HT-29 (cell line): ENCODE measurements at places on chromosomes 12 and 14. TPM values are rescaled to one million over a fixed set of nuclear protein-coding genes. Genes with fewer than 3 reads are reported as not detected.

Gene EXOC3L4
- total RNA-seq, result 3.9 and 6.2 TPM in 2 replicates

Gene HOXC5
- 0.41 and 0.81 TPM in 2 replicates for total RNA-seq

Gene SRP54
- 23.3 and 26.1 TPM in 2 replicates for total RNA-seq

Gene DDX54
- 100 and 105 TPM in 2 replicates for total RNA-seq

Gene SLC4A8
- not detected in 2 replicates for total RNA-seq

Gene BCL11B
- total RNA-seq, result 2.4 and 3.2 TPM in 2 replicates

Gene GLT1D1
- not detected in 2 replicates for total RNA-seq

Gene ABCD2
- not detected in 2 replicates for total RNA-seq

DNA sequence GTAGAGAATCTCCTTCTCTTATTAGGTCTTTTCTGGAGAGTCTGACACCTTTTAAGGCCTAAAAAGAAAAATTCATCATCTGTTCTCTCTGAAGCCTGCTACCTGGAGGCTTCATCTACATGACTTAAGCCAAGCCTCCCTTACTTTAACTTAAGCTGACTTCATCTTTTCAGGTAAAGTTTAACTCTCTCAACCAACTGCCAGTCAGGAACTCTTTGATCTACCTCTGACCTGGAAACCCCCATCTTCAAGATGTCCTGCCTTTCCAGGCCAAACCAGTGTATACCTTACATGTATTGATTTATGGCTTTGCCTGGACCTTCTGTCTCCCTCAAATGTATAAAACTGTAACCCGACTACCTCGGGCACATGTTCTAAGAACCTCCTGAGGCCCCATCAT is 17.5 kb downstream of the GSTZ1 start:
- no peak for DNase-seq

- DNase-seq, result no peak
Observed at GRCh38 chr12:3218228-3219171, 141.3 kb downstream of the TSPAN9 start.

GRCh38 chr12:53290661-53291060 is 4.7 kb upstream of the PFDN5 start:
- DNase-seq, result no peak

DNA sequence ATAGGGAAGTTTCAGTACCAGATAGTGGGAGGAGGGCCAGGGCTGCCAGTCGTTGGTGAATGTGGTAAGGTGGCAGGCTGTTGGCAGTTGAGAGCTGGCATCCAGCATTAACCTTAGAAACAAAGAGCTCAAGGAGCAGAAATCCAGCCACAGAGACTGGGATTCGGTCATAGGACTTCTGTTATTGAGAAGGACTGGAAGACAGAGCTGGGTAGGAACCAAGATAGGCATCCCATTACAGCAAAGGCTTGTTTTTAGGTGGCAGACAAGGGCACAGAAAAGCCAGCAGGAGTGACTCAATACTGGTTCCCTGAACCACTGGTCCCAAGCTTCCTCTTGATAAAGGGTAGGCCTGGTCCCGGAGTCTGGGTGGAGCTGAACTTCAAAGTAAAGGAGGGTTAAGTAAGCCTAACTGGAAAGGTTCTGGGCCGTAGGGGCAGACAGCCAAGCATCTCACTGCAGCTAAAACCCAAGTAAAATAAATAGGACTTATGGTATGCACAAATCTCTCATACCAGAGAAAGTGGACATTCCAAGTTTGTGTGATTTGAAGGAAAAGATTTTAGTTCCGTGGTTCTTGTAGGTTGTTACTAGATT is 147.9 kb downstream of the ETV6 start:
- peak; percentile 69 for DNase-seq

GRCh38 chr12:6631549-6631961 is 4.2 kb downstream of the LPAR5 start:
- no peak for DNase-seq

DNA sequence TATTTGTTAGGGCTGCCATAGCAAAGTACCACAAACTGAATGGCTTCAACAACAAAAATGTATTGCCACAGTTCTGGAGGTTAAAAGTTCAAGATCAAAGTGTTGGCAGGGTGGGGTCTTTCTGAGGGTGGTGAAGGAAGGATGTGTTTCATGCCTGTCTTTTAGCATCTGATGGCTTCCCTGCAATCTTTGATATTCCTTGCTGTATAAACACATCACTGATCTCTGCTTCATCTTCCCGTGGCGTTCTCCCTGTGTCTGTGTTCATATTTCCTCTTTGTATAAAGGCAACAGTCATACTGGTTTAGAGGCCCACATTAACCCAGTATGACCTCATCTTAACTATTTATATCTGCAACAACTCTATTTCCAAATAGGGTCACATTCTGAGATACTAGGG is 167.5 kb downstream of the BTG1 start:
- DNase-seq, result no peak

GRCh38 chr14:95189367-95190132 is 32.2 kb upstream of the DICER1 start:
- DNase-seq, result no peak

DNA sequence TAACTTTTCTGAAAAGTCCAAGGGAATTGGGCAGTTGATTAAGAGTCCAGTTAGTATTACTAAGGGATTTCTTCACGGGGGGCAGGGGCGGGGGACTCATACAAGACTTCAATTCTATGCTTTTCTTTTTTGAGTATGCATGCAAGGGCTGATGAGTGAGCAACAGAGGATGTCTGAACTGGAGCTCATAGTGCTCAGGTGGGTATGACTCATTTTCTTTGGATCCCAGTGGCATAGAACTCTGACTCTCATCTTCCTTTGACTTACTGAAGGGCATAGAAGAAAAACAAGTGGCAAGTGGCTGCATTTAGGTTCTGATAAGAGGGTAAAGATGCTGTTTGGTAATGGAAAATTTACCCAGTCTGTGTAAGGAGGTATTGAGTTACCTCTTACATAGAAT is 749.2 kb downstream of the NOVA1 start:
- no peak for DNase-seq

DNA sequence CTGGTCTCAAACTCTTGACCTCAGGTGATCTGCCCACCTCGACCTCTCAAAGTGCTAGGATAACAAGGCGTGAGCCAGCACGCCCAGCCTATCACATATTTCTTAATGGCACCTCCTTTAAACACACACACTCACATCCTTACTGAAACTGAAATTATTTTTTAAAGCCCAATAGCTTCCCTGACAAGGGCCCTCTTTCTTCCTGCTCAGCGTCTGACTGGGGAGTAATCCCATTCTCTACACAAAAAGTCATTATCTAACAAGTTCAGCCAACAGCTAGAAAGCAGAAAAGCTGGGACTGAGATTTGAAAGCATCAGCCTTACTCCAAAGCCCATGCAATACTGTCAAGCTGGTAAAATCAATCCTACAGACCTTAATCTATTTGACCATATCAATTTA is 10.0 kb upstream of the AICDA start:
- no peak for DNase-seq

DNA sequence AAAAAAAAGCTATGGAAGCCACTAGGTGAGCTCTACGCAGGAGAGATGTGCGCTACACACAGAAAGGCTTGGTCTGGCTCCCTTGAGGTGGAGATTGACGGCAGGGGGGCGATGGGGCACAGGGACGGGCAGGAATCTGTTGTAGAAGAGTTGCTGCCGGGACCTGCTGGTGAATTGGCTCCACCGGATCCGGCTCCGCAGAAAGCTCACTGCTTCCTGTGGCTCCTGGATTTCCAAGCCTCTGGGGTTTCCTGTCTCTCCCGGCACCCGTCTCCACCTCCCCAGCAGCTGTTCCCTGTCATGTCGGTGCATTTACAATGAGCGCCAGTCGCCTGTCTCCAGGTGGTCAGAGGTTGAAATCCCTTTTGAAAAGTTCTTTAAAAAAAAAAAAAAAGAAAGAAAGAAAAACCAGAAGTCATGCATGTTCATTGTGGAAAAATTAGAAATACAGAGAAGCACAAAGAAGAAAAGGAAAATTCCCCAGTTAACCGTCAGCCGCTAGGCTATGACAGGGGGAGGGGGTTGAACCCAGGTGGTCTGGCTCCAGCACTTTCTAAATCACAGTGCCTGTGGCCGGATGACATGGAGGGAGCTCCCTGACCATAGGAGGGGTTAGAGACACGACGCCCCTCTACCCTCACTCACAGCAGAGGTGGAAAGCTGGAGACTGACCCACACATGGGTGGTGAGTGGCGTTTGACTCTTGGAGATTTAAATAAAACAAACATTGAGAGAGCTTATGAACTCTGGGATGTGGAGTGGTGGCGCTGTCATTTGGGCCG is 20.8 kb downstream of the FAM222A start:
- DNase-seq, result no peak

- no peak for DNase-seq
Observed at GRCh38 chr12:82852529-82852928, 165.8 kb downstream of the TMTC2 start.

DNA sequence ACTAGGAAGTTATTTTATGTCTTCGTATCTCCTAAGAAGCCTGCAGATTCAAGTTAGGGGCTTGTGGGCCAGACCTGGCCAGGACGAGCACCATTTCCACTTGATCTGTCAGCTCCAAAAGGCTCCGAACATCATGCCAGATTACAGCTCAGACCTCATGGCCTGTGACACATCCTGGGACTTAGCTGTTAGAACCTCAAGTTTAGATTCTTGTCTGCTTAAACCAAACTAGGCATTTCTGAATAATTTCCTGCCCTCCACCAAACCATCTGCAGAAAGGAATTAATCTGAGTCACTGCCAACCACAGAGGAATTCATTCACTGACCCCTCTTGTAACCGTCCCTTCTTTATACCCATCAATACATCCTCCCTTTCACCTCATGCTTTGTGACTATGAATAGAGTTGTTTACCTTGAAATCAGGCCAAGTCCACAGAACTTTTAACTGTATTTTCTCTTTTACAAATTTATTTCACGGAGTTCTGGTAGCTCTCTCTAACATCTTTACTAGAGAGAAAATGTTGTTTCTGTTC is 120.3 kb downstream of the FBXL14 start:
- DNase-seq, result peak; percentile 45

DNA sequence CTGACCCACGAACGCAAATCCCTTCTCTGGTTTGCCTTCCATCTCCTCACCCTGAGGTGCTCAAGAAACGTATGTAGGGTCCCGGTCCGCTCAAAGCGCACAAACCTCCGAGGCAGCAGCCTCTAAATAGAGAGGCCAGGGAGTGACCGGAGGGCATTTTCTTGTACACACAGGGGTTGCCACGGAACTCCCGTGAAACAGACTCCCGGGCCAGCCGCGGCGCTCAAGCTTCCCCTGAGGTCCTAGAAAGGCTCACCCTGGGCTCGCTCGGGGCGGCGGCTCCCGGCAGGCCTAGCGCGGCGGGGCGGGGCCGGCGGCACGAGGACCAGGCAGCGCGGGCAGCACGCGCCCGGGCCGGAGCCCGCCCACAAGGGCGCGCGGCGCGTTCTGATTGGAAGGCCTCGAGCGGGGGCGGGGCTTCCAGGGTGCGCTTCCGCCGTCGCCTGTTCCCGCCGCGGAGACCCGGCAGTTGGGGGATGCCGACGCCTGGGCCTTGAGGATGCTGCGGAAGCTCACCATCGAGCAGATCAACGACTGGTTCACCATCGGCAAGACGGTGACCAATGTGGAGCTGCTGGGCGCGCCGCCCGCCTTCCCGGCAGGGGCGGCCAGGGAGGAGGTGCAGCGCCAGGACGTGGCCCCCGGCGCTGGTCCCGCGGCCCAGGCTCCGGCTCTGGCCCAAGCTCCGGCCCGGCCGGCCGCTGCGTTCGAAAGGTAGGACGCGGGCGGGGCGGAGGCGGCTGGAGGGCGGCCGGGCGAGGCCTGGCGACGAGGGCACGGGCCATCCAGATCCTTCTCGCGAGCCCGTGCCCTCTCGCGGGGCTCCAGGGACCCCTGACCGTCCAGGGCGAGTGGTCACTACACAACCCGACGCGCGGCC is at the start of gene TDRD9:
TSS of gene TDRD9 (plus strand) at position 446 of the 880 bp plus-strand sequence. CDS start at position 500, 54 bp downstream.
- DNase-seq, result no peak

GRCh38 chr12:109744986-109745942 is 31.6 kb downstream of the FAM222A start:
- no peak for DNase-seq

DNA sequence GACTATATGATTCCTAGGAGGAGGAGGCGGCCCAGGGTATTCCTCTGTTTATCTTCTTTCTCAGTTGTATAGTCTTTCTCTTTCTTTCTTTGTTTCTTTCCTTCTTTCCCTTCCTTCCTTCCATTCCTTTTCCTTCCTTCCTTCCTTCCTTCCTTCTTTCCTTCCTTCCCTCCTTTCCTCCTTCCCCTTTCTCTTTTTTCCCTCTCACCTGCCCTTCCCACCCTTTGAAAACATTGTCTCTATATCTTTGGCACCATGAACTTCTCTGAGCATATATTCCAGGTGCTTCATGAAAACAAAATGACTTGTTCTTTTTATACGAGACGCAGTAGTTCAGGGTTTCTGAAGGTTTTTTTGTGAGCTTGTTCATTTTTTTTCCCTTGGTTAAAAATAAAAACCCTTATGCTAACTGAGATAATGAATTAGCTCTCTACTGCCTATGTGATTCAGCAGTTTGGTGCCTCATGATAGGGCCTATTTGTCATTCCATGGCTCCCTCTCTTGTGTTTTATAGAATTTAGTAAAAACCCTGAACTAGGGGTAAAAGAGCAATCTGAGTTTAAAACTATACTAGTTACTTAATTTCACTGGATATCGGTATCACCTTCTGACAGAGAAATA is 3.2 kb upstream of the TESPA1 start:
- no peak for DNase-seq

DNA sequence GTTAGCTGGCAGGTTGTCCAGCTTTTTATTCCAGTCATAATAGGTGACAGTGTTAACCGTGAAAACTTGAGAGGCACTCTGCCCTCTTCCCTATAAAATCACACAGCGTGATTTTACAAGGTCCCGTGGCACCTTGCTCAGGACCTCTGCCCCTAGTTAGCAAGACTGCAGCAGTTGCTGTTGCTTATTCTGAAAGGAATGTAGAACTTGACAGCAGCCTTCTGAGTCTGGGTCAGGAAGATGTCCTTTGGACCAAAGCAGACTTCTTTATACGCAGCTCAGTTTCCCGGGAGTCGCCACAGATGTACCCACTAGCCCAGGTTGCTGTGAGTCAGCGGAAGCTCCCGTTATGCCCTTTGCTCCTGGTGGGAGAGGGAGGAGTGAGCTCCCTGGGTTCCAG is 13.2 kb downstream of the PRKAB1 start:
- DNase-seq, result no peak
